CD4-positive, alpha-beta T cell treated with Interleukin-6 at 100 ng/mL for 8 hours (primary cell): ENCODE measurements at places on chromosomes 16 and 17.
A peak's percentile ranks its signal among the peaks of the same experiment; 100 is the strongest.

DNA sequence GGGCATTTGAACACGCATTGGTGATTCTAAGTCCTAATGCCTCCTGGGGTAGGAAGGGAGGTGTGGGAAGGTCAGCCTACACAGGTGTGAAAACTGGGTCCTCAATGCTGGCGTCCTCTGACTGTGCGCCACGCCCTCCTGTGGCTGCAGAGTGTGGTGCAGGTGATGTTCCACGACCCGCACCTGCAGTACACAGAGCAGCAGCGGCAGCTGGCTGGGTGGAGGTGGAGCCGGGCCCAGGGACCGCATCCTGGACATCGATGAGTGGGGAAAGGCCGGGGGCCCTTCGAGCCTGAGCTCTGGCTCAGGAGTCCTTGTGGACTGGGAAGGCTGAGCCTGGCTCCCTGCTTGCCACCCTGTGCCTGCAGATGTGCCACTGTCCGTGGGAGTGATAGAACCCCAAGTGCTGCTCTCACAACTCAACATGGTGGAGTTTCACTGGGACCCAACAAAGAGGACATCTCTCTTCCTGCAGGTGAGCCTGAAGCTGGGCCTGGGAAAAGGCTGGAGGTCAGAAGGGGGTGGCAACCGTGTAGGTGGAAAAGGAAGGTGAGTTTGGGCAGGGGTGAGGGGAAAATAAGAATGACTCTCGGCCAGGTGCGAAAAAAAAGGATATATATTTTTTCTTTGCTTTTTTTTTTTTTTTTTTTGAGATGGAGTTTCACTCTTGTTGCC lies 14.0 kb upstream of the STAC2 start:
- peak; percentile 64 for DNase-seq

- no peak for DNase-seq
Measured at GRCh38 chr16:3951861-3952736, 71.6 kb upstream of the CREBBP start.

GRCh38 chr17:68461122-68461539 lies 3.8 kb upstream of the WIPI1 start:
- no peak for DNase-seq

DNA sequence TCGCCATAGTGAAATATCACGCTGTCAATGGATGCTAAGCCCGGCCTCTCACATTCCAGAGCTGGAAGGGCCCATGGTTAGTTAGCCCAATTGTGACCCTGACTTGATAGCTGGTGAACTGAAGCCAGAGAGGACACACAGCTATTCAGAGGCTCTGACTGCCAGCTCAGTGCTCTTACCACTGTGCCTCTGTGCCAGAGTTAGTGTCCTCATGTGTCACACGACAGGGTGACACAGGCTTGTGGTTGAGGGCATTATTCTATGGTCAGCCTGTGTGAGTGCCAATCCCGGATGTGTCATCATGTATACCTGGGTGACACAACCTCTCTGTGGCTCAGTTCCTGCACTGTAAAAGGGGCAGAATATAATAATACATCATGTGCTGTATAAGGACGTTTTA lies 2.5 kb upstream of the MT1X start:
- DNase-seq, result no peak

- peak; percentile 29 for DNase-seq
Measured at GRCh38 chr17:55601874-55602364, 90.7 kb upstream of the SMIM36 start.

- DNase-seq, result no peak
Measured at GRCh38 chr17:76867578-76868175, 527 bp upstream of the MGAT5B start.

- no peak for DNase-seq
Measured at GRCh38 chr17:28295677-28296578, 23.1 kb upstream of the TMEM97 start.

GRCh38 chr16:8718851-8719680 lies 44.6 kb downstream of the ABAT start:
- DNase-seq, result no peak

- no peak for DNase-seq
Measured at GRCh38 chr17:82686366-82687324, 11.9 kb downstream of the RAB40B start.

GRCh38 chr17:17343160-17343735 lies 40.1 kb downstream of the NT5M start:
- no peak for DNase-seq
